T1000 (cell line): ENCODE measurements at places on chromosomes 7 and 10.

- DNase-seq, result no peak
These were observed 5.3 kb upstream of the COMMD3 start for GRCh38 chr10:22310928-22311327.

DNA sequence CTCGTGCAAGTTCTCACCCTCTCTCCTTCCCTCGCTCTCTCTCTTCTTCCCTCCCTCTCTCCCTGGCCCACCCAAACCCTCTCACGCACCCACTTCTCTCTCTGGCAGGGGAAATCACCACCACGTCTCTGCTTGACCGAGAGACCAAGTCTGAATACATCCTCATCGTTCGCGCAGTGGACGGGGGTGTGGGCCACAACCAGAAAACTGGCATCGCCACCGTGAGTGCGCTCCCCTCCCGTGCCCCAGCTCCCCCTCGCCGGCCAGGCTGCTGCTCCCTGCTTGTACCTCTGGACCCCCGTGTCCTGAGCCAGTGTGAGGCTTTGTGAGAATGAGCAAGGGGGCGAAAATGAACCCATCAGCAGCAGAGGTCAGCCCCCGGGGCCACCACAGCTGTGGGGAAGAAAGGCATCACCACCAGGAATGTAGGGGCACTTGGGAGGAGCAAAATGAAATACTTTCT, 25.5 kb downstream of the C10orf105 start:
- no peak for DNase-seq

GRCh38 chr7:95436407-95436806, 1.6 kb upstream of the PON2 start:
- DNase-seq, result no peak

- DNase-seq, result no peak
These were observed 82.7 kb downstream of the FAM204A start for GRCh38 chr10:118259288-118259906.

DNA sequence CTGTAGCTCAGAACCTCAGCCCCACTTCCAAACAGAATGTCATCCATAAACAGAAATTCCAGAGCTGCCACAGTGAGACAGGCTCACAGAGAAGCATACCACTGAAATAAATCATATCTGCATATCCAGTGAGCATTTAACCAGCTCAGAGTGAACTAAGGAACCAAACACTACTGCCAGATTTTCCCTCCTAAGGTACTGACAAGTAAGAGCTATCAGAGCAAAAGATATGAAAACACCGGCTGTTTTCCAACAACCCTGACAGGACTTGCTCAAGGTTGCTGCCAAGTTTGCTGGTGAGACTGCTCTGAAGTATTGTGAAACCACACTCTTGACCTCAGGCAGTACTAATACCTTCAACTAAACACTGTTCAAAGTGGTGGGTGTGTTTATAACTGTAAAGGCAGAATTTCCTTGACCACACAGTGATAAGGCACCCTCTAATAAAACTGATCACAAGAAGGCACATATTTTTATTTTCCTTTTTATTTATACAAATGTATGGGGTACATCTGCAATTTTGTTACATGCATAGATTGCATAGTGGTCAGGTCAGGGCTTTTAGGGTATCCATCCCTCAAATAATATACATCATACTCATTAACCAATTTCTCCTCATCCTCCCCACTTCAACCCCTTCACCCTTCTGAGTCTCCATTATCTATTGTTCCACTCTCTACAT, 18.3 kb downstream of the SGMS1 start:
- DNase-seq, result peak; percentile 36

DNA sequence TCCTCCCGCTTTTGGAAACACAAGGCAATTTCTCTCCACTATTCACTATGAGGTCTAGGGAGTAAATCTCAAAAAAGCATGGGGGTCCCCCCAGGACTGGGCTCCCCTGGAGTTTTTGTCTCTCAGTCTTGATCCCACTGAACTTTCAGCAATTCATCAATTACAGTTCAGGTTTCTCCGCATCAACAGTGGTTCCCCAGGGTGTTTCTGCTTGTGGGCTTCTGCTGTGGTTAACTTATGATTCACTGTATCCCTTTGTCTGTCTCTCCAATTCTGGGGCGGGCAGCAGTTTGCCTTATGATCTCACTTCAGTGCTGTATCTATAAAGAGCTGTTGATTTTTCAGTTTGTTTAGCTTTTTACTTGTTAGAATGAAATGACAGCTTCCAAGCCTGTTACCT, 142.6 kb upstream of the CDC14C start:
- DNase-seq, result peak; percentile 33

- no peak for DNase-seq
These were observed 997 bp upstream of the LDB1 start for GRCh38 chr10:102120991-102121738.

- DNase-seq, result no peak
These were observed 21.4 kb upstream of the RSBN1L start for GRCh38 chr7:77674878-77675277.

DNA sequence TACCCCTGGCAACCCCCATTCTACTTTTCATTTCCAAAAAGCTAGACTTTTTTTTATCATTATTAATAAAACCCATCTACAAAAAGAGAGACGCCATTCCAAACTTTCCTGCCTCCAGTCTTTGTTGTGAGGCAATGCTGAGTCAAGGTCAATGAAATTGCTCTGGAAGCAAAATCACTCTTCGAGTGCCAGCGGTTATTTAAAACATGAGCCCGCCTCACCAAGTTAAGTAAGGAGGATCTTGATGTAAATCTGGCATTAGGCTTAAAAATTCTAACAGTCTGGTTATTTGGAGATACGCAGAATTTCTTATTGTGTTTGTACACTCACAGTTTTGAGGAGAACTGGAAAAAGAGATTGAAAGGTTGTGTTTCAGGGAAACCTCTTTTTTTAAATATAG, 1196.3 kb downstream of the TYW1 start:
- DNase-seq, result no peak

DNA sequence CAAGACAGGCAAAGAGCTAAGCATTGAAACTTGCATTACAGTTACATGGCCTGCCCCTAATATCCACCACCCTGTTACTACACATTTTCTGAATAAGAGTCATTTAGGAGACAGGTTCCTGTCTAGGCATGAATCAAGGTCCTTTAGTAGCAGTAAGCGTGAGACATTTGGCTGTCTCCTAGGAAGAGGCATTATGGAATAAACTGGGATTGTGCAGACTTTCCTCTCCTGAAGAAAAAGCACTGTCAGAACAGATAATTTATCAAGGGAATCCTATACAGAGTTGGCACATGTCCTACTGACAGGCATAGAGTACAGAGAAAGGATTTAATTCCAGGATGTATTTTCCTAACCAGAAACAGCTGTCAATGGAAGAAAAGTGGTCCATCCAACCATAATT, 111.9 kb downstream of the INHBA start:
- DNase-seq, result no peak

- no peak for DNase-seq
These were observed 66.4 kb downstream of the NHLRC2 start for GRCh38 chr10:113920875-113921274.

- DNase-seq, result peak; percentile 64
These were observed 44.0 kb upstream of the HPSE2 start for GRCh38 chr10:99279626-99280111.

DNA sequence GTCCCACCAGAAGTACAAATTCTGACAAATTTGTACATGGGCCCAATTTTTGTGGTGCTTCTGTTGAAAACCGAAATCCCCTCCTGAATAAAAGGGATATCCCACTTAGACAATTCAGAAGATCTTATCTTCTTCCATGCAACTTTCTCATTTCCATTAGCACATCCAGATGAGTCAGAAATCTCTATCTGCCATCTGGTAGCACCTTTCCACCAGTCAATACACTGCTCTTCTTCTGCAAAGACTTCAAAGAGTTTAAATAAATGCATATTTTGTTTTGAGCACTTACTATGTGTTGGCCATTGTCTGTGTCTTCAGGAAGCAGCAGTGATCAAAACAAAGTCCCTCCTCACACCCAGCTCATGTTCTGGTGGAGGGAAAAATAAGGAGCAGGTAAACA, 12.7 kb upstream of the KLF6 start:
- DNase-seq, result no peak

- no peak for DNase-seq
These were observed 176.3 kb downstream of the RPS24 start for GRCh38 chr10:78209970-78210369.

DNA sequence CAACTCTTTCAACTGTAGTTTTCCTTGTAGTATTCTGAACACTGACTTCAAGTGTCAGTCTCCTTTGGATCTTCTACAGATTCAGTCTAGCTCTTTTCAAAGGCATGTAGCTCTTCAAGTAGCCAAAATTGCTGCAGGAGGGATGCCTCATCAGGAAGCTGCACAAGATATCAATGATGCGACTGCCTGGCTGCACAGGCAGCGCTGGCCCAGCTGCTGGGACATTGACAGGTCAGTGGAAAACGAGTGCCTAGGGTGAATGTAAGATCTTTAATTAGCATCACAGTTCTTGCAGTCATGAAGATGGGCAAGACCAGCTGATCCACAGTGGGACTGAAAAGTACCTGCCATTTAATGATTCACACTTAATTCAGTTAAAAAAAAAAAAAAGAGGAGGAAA, 167.6 kb downstream of the ANK3 start:
- no peak for DNase-seq

DNA sequence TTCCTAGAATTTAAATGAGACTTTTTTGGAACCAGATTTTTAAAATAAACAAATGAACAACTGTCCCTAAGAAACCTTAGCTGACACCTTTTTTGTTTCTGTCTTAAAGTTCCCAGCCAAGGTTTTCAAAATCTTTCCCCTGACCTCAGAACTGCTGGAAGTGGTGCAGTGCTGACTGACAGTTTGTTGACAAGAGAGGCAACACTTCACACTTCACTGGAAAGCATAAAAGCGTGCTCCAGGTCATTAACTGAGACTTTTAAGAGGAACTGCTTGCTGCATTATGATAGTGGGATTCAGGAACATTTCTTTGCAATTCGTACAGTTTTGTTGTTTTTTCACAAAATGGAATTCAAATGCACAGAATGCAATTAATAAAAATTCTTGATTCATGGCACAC, 36.2 kb downstream of the SYPL1 start:
- no peak for DNase-seq

DNA sequence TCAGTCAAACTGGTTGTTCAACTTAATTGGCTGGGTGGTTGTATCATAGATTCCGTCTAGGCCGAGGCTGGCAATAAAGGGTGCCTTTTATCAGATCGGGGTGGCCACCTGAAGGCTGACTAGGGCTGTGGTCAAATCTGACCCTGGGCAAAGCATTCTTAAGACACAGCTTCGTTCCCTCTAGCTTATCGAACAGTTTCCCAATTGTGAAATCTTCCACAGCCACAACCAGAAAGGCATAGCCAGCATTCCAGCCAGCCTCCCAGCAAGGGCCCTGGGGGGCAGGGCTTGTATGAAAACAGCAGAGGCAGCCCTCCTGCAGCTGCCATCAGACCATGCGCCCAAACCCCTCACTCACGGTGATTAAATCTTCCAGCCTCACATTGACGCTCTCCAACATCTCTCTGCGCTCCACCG, 42.5 kb upstream of the TMEM213 start:
- DNase-seq, result no peak

DNA sequence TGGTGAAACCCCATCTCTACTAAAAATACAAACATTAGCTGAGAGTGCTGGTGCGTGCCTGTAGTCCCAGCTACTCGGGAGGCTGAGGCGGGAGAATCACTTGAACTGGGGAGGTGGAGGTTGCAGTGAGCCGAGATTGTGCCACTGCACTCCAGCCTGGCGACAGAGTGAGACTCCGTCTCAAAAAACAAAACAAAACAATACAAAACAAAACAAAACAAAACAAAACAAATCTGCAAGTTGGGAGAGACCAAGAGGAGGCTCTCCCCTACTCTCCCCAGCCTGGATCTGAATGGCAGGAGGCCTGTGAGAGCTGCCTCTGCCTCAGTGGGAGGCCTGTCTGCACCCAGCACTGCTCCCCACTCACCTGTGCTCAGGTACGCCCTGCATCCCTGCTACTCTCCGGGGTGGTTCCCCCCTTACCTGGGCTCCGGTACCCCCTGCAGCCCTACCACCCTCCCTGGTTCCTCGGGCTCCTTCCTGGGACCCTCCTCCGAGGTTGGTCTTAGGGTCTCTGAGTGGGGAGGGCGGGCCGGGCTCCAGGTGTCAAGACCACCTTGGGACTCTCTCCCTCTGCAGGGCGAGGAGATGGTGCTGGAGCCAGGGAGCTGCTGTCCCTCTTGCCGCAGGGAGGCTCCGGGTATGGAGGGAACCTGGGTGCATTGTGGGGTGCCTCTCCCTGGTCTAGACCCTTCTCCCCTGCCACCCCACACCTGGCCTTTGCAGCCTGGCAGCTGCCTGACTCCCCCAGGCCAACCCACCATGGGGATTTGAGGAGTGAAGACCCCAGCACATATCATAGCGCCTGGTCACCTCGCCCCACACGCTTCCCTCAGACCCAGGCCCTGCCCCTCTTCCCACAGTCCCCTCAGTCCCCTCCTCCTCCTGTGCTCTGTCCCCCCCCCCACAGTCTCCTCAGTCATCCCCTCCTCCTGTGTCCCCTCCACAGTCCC, 9.5 kb upstream of the ZNF862 start:
- DNase-seq, result no peak

DNA sequence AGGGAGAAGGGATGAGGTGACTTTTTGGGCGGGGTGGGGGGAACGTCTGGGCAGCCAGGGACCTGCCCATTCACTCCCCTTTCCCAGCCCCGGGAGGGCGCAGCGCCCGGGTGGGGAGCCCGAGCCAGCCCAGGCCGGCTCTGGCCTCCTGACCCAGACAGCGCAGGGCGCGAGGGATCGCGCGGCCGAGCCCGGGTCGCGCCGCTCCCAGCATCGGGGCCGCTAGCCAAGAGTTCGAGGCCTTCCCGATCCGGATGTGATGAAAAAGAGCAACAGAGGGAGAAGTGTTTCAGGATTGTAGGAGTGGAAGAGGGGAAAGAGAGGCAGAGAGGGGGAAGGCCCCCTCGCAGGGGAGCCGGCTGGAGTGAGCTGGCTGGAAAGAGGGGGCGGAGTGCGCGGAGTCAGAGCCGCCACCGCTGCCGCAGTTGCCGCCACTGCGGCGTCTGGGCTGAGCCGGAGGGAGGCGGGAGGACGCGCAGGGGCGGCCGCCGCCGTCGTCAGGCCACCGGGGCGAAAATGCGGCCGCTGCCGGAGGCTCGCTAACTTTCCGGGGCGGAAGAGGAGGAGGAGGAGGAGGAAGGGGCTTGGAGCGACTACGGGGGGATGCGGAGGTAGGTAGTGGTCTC, at the start of gene MDFIC:
Gene MDFIC, plus strand, starts transcription at position 69 of the 626 bp plus-strand sequence. CDS start 940 bp downstream, outside the sequence.
- peak; percentile 12 for DNase-seq

DNA sequence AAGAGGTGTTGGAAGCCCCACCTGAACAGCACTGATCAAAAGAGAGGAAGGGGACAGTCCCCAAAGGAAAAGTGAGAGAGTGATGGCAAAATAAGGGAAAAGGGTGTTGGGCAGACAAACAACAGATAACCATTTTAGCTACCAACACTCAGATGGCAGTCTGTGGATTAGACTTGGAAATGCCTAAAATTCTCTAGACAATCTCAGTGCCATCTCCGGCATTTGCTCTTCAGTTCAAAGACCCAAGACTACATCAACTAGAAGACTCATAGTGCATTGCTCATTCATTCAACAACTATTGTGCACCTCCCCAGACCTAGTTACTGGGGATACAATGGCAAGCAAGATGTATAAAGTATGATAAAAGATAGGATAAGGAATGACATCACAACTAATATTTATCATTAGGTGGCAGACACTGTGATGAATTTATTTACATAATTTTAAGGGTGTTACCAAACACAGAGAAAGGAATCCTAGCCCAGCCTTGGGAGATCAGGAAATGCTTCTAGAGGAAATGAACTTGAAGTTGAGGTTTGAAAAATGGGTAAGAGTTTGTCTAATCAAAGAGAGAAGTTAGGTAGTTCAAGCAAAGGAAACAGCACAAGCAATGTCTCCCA, 109.3 kb upstream of the ARID5B start:
- DNase-seq, result no peak
